ENCODE measurements at places on chromosomes 3 and 15.
A peak's percentile ranks its signal among the peaks of the same experiment; 100 is the strongest.

GRCh38 chr15:72110355-72110754 lies 7.6 kb downstream of the MYO9A start:
- DNase-seq, result no peak

- DNase-seq, result no peak
These were observed 56.2 kb downstream of the GREM1 start for GRCh38 chr15:32774022-32774421.

DNA sequence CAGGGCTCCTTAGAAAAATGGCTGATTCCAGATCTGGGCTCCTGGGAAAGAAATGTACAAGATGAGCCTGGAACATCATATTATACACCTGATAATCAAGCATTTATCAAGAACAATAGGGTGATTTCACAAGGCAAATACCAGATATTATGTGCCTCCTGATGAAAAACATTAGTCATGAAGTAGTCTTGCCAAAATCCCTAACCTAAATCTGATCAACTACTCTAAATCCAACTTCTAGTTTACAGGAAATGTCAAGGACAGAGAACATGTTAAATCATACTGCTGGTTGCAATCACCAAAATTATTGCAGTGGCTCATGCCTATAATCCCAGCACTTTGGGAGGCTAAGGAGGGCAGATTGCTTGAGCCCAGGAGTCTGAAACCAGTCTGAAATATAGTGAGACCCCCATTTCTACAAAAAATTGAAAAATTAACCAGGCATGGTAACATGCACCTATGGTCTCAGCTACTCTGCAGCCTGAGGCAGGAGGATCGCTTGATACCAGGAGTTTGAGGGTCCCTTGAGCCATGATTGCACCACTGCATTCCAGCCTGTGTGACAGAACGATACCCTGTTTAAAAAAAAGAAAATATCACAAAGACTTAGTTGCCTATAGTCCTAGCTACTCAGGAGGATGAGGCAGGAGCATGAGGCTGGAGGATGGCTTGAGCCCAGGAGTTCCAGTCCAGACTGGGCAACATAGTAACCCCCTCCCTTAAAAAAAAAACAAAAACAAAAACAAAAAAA lies 34.9 kb upstream of the ATP13A3 start:
- DNase-seq, result no peak

- DNase-seq, result no peak
These were observed 186.6 kb downstream of the UBE2E2 start for GRCh38 chr3:23389686-23390085.

GRCh38 chr15:55250392-55250791 lies 39.2 kb downstream of the RAB27A start:
- DNase-seq, result no peak

DNA sequence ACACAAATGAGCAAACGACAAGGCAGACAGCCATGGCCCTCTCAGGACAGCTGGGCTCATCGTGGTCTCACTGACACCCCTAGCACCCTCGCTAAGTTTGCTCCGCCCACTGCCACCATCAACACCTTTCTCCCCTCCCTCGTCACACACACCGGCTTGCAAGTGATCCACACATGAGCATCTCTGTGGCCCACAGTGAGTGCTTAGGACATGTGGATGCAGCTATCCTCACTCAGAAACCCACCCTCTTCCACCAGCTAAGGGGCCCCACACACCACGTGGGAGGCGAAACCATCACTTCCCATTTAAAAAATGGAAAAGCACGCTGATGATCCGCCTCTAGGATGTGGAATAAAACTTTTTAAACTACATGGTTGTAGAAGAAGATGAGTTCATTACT lies 105.6 kb downstream of the OCA2 start:
- no peak for DNase-seq

- peak; percentile 39 for DNase-seq
These were observed 66.4 kb upstream of the NR2E3 start for GRCh38 chr15:71743861-71744382.

GRCh38 chr3:185734725-185735096 lies 90.1 kb downstream of the IGF2BP2 start:
- DNase-seq, result no peak

DNA sequence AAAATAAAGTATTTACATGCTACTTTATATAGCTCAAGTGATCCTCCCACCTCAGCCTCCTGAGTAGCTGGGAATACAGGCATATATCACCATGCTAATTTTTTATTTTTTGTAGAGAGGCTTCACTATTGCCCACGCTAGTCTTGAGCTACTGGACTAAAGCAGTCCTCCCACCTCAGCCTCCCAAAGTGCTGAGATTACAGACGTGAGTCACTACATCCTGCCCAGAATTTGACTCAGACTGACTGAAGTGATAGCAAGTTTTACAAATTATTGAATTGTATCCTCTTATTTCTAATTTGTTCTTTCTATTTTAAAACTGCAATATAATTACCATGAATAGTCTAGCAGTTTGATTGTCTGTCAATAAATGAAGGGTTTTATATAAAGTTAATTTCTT lies 210.3 kb upstream of the CGNL1 start:
- no peak for DNase-seq

DNA sequence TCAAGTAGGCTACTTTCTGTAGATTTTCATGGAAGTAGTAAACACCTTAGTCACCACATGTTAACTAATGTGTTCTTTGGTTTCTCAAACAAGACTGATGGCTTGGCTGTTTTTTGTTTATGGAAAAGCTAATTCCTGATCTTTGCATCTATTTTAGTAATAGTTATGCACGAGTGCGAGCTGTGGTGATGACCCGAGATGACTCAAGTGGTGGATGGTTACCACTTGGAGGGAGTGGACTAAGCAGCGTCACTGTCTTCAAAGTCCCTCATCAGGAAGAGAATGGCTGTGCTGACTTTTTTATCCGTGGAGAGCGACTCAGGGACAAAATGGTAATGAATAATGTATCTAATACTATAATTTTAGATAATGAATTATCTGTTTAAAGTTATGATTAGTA lies 46.6 kb downstream of the SPRED1 start:
- DNase-seq, result no peak

DNA sequence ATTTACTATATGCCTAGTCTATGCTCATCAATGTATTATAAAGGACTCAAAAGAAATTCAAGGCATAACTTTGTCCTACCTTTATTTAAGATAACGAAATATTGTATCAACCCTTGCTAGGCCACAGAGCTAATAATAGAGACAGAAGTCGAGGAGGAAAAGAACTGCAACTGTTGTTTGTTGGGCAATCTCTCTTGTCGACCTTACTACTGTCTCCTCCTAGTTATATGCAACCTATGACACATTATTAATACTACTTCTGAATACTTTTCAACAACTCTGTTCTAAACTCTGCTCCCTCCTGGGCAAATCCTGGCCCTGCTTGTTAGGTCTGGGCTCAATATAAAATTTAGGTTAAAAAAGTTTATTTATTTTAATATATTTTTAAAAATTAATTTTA lies 24.6 kb downstream of the SPPL2A start:
- DNase-seq, result no peak

GRCh38 chr3:103601666-103602065 lies 1166.9 kb downstream of the ZPLD1 start:
- no peak for DNase-seq

DNA sequence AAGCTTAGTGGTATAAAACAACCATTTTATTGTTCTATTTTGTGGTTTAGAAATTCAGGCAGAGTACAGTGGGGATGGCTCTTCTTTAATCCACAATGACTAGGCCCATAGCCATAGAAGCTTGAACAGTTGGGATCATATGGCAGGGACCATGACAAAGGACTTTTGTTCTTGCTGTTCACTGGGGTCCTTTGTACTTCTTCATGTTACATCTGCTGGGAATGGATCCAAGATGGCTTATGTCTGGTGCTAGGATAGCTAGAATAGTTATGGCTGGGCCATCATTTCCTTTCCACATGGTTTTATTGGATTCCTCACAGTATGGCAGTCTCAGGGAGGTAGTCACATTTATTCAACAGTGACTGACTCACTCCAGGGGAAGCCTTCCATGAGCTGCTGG lies 427.9 kb upstream of the AGTR1 start:
- no peak for DNase-seq

DNA sequence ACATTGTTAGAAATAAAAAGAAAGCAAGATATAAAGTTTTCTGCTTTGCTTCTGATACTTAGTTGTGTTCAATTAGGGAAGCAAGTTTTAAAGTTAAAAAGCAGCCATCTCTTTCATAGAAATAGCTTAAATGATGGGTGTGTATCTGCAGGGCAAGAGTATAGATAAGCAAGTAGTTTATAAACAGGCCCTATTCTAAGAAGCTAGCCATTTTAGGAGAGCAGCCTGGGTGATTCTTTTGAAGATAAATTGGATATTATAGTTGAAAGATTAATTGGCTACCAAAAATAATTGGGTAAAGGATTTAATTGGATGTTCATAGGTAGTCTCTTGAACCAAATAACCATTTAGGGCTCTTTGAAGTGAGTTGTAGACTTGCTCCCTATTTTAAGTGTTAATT lies 5.6 kb downstream of the EIF3J start:
- no peak for DNase-seq

DNA sequence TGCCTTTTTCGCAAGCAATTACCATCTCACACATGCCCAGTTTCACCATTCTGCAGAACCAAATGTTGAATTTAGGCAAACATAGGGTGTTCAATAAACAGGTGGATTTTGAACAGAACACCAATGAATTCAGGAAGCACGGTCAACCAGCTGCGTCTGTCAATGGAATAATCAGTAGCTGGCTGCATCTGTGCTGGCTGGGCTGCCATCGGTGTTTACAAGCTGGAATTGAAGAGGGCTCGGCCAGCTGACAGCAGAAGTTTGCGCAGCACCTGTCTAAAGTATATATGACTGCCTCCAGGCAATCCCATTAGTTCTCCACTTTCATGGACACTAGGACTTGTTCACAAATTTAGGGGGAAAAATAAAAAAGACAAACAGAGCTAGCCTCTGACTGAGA lies 996.4 kb upstream of the CFAP20DC start:
- no peak for DNase-seq

- no peak for DNase-seq
These were observed 52.0 kb downstream of the SUCNR1 start for GRCh38 chr3:151925419-151925818.

- DNase-seq, result no peak
These were observed 62.7 kb downstream of the TJP1 start for GRCh38 chr15:29759596-29759995.

- no peak for DNase-seq
These were observed 26.1 kb downstream of the RPL39L start for GRCh38 chr3:187112934-187113793.

- no peak for DNase-seq
These were observed 1.8 kb downstream of the PSTPIP1 start for GRCh38 chr15:76996526-76997401.

DNA sequence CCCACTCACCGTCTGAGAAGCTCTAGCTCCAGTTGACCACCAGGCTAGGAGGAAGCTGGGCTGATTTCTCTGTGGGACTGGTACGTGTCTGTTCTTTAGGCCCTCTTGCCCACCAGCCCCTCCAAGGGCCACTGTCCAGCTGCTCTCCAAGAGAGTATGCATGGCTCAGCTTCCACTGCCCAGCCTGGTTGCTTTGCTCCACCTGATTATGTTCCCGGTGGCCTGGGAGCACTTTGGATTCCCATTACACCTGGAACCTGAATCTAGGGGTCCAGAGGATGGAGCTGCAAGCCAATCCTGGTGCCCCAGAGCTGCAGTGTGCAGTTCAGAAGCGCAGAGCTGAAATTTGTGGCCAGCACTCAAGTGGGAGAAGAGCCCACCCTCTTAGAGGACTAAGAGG lies 402.1 kb upstream of the CNTN6 start:
- no peak for DNase-seq
